ENCODE measurements at places on chromosomes 7 and 10.

- no peaks in the 10 kb centered on the region for H3K36me3 ChIP-seq
- no peak for DNase-seq
- no peak overlapping the region for H3K27ac ChIP-seq
- H3K27me3 ChIP-seq = no peaks in the 10 kb centered on the region
- no peak overlapping the region for H3K4me3 ChIP-seq
- no peaks in the 10 kb centered on the region for H3K4me1 ChIP-seq
Measured at GRCh38 chr10:12749760-12750478, 251.6 kb downstream of the CCDC3 start.

DNA sequence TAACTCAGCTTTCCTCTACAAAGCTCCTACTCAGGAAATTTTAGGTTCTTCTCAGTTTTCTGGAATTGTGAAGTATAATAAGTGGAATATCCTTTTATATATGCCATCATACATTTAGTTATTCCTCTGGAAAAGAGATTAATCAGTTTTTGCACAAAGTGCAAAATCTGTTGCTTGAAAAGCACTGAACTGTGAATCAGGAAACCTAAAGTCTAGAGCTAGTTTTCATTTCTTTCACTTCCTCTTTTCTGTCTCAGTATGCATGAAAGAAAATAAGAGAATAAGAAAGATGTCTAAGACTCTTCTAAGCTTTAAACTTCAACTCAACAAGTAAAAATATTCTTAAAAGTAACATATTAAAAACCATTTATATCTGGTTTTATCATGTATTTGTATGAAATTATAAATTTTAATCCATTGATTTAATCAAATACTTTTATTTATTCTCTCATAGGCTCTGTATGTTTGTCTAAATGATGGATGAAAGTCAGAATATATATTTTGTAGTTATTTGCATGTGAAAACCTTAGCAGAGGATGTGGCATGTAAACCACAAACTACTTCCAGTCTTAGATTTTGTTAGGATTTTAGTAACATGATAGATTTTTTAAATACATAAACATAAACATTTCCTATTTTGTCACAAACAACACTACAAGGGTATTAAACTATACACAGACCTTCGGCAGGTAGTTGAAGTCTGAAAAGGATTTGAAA, 1073.0 kb downstream of the XPNPEP1 start:
- no peaks in the 10 kb centered on the region for H3K4me1 ChIP-seq
- H3K4me3 ChIP-seq = no peak overlapping the region
- H3K27ac ChIP-seq = no peak overlapping the region
- DNase-seq = no peak
- H3K27me3 ChIP-seq = no peaks in the 10 kb centered on the region

- no peak overlapping the region for H3K27ac ChIP-seq
- H3K4me1 ChIP-seq = no peaks in the 10 kb centered on the region
- H3K4me3 ChIP-seq = no peak overlapping the region
- peaks cover 3% of the 10 kb centered on the region for H3K27me3 ChIP-seq
- DNase-seq = no peak
Measured at GRCh38 chr10:86372784-86373239, 6.2 kb upstream of the GRID1 start.

- H3K4me3 ChIP-seq = no peak overlapping the region
- no peak overlapping the region for H3K27ac ChIP-seq
- no peaks in the 10 kb centered on the region for H3K27me3 ChIP-seq
- H3K4me1 ChIP-seq = no peaks in the 10 kb centered on the region
- H3K36me3 ChIP-seq = no peaks in the 10 kb centered on the region
Measured at GRCh38 chr7:41745451-41745850, 42.6 kb upstream of the INHBA start.

- H3K27me3 ChIP-seq = no peaks in the 10 kb centered on the region
- H3K4me3 ChIP-seq = no peak overlapping the region
- H3K36me3 ChIP-seq = no peaks in the 10 kb centered on the region
Measured at GRCh38 chr7:157444011-157444842, 107.4 kb downstream of the DNAJB6 start.

DNA sequence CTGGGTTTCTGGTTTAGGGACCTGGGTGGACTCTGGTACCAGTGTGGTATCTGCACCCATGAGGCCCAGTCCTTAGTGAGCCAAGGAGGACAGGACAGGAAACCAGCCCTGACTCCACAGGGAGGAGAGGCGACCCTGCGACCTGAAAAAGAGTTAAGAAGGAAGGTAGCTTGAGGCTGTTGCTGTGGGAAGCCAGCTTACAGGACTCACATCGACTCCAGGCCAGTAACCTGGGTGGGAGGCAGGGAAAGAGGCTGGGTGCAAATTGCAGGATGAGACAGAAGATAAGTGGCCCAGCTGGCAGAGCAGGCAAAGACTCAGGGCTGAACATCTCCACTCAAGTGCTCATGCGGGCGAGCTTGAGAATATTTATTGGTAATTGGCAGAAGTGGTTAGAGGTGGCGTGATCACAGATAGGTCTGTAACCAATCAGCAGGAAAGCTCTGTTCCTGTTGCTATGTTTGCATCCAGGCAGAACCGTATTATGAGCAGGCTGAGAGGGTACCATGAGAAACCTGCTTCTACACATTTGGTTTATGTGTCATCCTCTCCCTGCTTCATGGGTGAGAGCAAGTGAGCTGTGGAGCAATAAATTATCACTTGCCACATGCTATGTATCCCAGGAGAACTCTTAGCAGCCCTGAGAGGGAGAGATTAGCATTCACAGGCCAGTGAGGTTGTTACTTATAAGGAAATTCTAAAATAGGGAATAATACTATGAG, 11.0 kb downstream of the TLL2 start:
- no peak for DNase-seq
- peaks cover 11% of the 10 kb centered on the region for H3K4me1 ChIP-seq
- H3K27ac ChIP-seq = no peak overlapping the region
- no peak overlapping the region for H3K4me3 ChIP-seq

GRCh38 chr7:31004393-31004792, 40.6 kb downstream of the GHRHR start:
- no peaks in the 10 kb centered on the region for H3K4me1 ChIP-seq
- DNase-seq = no peak
- H3K27me3 ChIP-seq = peaks cover 43% of the 10 kb centered on the region
- H3K4me3 ChIP-seq = no peak overlapping the region
- H3K27ac ChIP-seq = no peak overlapping the region

- no peak overlapping the region for H3K4me3 ChIP-seq
- no peaks in the 10 kb centered on the region for H3K4me1 ChIP-seq
- no peaks in the 10 kb centered on the region for H3K36me3 ChIP-seq
- no peak for DNase-seq
- H3K27ac ChIP-seq = no peak overlapping the region
Measured at GRCh38 chr10:51767103-51767763, 67.8 kb upstream of the CSTF2T start.

- H3K27me3 ChIP-seq = no peaks in the 10 kb centered on the region
- no peak for DNase-seq
- H3K27ac ChIP-seq = no peak overlapping the region
- peaks cover 32% of the 10 kb centered on the region for H3K36me3 ChIP-seq
Measured at GRCh38 chr10:49827297-49827696, 65.2 kb upstream of the OGDHL start.

GRCh38 chr7:96708872-96709271, 774 bp downstream of the SEM1 start:
- H3K27me3 ChIP-seq = no peaks in the 10 kb centered on the region
- H3K36me3 ChIP-seq = 0 out of 2 replicates have a peak, but pooled peaks cover 9% of the 10 kb centered on the region
- no peak for DNase-seq
- peak overlapping the region; percentile 74 for H3K27ac ChIP-seq
- peak overlapping the region; percentile 92 for H3K4me3 ChIP-seq

GRCh38 chr10:33306126-33306525, 28.3 kb downstream of the NRP1 start:
- peaks cover 83% of the 10 kb centered on the region for H3K36me3 ChIP-seq
- H3K27ac ChIP-seq = peak overlapping the region; percentile 52
- H3K4me3 ChIP-seq = no peak overlapping the region
- H3K27me3 ChIP-seq = no peaks in the 10 kb centered on the region
- no peak for DNase-seq

- no peak overlapping the region for H3K4me3 ChIP-seq
- H3K27ac ChIP-seq = peak overlapping the region; percentile 83
- no peaks in the 10 kb centered on the region for H3K27me3 ChIP-seq
Measured at GRCh38 chr10:122033224-122033926, 44.4 kb downstream of the TACC2 start.

- no peak overlapping the region for H3K4me3 ChIP-seq
- no peaks in the 10 kb centered on the region for H3K27me3 ChIP-seq
- H3K36me3 ChIP-seq = no peaks in the 10 kb centered on the region
- no peak overlapping the region for H3K27ac ChIP-seq
- peaks cover 18% of the 10 kb centered on the region for H3K4me1 ChIP-seq
- DNase-seq = no peak
Measured at GRCh38 chr10:45422207-45422865, 48.3 kb downstream of the ALOX5 start.

DNA sequence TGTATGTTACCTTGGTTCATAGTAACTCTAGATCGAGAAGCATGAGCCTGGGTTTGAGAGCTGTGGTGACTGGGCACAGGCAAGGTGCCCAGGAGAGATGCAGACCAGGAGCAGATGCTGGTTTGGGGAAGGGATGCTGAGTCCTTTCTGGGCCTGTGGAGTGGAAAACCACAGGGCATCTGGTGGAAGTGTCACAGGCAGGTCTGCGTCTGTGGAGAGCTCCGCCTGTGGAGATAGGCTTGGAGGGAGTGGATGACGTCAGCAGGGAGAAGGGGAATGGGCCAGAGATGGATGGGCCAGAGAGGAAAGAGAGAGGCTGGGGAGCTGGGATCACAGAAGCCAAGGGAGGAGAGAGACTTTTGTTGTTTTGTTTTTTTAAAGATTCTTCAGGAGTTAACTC, 14.8 kb downstream of the CYP26A1 start:
- H3K36me3 ChIP-seq = no peaks in the 10 kb centered on the region
- no peak for DNase-seq
- no peaks in the 10 kb centered on the region for H3K27me3 ChIP-seq
- no peak overlapping the region for H3K4me3 ChIP-seq
- H3K4me1 ChIP-seq = no peaks in the 10 kb centered on the region
- no peak overlapping the region for H3K27ac ChIP-seq

DNA sequence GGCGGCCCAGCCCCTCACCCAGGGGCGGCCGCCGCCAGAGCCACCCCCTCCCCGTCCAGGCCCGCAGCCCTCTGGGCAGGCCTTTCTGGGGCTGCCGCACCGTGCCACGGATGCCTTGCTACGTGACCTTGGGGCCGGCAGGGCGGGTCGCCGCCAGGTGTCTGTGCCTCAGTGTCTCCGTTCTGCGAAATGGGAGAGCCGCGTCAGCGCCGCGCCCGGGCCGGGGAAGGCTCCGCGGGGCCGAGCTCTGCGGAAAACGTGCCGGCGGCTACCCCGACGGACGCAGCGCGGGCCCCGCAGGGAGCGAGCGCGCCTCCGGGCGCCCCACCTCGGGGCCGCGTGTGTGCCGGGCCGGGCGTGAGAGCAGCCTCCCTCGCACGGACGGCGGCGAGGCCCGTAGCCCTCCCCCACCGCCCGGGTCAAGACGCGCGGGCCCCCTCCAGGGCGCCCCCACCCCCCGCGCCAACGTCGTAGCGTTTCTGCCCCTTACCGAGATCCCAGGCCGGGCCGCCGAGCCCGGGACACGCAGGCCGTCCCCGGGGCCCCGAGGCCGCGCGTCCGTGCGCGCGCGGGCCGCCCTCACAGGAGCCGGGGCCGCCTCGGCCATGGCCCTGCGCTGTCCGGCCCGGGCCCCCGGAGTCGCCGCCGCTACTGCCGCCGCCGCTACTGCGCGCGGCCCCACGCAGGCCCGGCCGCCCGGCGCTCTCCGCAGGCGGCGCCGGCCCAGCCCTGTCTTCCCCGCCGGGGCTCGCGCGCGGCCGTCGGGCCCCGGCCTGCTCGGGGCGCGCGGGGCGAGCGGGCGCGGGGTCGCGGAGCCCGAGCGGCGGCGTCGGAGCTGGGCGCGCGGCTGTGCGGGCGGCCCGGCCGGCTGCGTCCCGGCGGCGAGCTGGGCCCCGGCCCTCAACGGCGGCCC, 1.1 kb downstream of the ZNF777 start:
- H3K36me3 ChIP-seq = peaks cover under 1% of the 10 kb centered on the region
- no peak overlapping the region for H3K27ac ChIP-seq
- peaks cover 15% of the 10 kb centered on the region for H3K4me1 ChIP-seq
- no peaks in the 10 kb centered on the region for H3K27me3 ChIP-seq

DNA sequence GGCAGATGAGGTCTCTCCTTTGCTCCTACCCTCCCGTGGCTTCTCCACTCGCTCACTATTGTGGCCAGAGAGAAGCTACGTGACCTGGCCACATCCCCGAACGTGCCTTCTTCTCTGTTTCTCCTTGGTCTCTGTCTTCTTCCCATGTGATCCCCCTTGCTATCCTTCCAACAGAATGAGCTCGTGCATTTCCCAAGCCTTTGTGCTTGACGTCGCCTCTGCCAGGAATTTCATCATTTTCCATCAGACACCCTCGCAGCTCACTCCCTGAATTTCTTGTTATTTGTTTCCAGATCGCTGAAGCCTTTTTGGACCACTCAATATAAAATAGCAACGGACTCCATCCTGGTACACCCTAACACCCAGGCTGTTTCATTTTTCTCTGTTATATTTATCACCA, 13.8 kb upstream of the INHBA start:
- DNase-seq = no peak
- peaks cover under 1% of the 10 kb centered on the region for H3K4me1 ChIP-seq
- no peak overlapping the region for H3K4me3 ChIP-seq
- no peaks in the 10 kb centered on the region for H3K27me3 ChIP-seq
- H3K27ac ChIP-seq = no peak overlapping the region
- H3K36me3 ChIP-seq = no peaks in the 10 kb centered on the region

DNA sequence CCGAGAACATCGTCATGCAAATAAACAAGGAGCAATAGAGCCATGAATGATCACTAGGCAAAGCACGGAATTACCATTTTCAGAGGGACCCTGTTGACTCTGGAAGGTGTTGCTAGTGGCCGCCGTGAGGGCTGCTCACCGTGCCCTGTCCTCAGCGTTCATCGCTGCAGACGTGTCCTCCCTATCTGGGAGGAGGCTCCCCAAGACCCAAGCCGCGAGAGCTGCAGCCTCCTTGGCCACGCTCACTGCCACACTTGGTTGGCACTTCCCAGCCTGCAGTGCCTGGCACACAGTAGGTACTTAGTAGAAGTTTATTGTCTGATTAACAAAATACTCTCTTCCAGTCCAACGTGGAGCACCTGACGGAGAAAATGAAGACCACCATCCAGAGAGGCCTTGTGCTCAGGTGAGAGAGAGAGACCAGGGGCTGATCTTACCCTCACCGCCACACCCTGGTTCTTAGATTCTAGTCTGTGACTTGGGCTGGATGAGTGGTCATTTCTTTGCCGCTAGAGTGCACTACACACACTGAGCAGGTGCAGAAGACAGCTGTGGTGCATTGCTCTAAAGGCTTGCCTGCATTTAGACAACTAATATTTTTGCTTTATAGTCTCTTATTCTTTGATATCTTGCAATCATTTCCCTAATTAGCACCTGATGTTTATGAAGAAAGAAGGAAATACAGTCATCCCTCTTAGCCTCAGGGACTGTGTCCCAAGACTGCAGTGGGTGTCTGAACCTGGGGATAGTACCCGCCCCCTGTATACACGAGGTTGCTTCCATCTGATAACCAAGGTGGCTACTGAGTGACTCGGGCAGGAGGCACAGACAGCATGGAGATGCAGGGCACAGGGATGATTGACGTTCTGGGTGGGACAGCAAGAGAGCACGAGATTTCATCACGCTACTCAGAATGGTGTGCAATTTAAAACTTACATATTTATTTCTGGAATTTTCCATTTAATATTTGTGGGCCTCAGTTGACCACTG, 40.3 kb downstream of the PITRM1 start:
- peaks cover 14% of the 10 kb centered on the region for H3K4me1 ChIP-seq
- no peak overlapping the region for H3K4me3 ChIP-seq
- H3K27ac ChIP-seq = no peak overlapping the region
- H3K36me3 ChIP-seq = peaks cover 18% of the 10 kb centered on the region

GRCh38 chr7:105721571-105722104, 140.3 kb upstream of the EFCAB10 start:
- H3K27me3 ChIP-seq = no peaks in the 10 kb centered on the region
- no peaks in the 10 kb centered on the region for H3K36me3 ChIP-seq
- H3K27ac ChIP-seq = no peak overlapping the region
